ENCODE measurements at places on chromosomes 12 and 14.

DNA sequence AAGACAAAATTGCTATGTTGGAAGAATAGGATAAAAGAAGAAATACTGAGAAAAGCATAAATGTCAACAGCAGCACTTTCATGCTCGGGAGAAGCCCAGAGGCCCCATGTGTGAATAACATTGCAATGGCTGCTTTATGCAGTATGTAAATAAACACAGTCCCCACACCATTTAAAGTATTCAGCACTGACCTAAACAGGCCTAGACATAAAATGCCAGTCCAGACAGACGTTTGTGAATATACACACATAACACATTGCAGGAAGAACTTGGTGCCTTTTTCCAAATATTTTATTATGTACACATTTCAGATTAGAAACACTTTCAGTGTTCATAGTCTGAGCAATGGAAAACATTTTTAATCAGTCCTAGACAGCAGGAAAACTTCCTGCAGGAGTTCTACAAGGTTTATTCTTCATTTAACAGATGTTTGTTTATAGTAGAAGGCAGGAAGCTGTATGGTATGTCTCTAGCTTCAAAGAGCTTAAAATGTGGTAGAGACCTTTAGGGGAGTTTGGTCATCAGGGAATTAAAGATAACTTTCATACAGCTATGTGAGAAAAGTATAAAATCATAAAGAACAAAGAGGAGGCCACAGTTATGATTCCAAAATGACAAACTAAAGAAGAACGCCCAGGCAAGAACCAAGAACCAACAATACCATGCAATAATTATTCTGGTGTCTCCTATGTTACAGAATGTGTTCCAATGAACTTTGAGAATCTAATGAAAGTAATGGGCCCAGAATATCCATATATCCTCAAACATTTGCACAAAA is 30.6 kb upstream of the SLC38A2 start:
- DNase-seq, result no peak

DNA sequence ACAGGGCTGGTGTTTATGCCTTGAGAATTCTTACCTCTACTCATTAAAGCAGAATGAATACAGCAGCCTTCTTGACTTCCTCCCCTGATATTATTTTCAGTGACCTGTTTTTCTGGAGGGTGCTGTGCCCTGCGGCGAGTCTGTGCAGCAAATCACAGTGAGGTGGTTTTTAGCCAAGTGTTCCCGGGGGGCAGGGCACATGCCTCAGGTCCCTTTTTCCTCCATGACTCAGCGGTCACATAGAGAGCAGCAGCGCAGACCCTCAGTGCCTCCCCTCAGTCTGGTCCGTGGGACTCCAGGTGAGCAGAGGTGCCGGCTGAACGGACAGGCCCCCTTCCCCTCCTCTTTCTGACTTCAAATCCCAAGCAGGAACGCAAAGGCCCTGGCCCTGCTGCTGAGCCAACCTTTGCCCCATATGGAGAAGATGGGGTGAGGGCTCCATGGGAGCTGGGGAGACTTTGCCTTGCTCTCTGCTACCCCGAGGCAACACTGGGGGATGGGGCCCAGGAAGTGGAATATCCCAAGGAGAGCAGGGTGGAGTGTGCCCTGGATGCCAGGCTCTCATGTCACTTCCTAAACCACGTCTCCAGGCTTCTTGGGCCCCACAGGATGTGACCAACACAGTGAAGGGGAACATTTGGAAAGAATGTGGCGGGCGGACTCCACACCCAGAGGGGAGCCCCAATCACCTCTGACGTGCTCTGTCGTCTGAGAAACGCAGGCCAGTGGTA is 90.0 kb downstream of the DHRS2 start:
- no peak for DNase-seq

DNA sequence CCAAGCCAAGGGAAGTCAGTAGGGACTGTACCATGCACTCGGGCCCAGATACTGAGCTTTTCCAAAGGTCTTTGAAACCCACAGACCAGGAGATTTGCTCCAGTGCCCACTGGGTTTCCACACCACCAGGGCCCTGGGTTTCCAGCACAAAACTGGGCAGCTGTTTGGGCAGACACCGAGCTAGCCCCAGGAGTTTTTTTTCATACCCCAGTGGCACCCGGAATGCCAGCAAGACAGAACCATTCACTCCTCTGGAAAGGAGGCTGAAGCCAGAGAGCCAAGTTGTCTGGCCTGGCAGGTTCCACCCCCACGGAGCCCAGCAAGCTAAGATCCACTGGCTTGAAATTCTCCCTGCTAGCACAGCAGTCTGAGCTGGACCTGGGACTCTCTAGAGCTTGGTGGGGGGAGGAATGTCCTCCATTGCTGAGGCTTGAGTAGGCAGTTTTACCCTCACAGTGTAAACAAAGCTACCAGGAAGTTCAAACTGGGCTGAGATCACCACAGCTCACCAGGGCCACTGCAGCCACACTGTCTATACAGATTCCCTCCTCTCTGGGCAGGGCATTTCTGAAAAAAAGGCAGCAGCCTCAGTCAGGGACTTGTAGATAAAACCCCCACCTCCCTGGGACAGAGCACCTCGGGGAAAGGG is 793.7 kb downstream of the RPS29 start:
- no peak for DNase-seq

DNA sequence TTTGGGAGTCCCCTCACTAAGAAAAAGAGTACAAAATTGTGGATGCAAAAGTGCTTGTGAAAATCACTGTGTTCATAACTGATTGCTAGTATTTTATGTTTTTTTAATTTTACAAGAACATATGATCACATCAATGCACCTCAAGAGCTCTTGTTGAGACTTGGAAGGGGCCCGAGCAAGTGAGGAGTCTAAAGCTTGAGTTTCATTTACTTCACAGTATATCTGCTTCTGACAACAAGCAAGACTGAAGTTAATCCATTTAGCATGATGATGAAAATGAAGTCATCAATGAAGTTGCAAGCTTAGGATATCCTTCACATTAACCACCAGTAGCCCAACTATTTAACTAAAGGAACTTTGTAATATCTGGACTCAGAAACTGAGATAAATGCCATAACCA is 182.5 kb upstream of the DIO2 start:
- DNase-seq, result no peak

DNA sequence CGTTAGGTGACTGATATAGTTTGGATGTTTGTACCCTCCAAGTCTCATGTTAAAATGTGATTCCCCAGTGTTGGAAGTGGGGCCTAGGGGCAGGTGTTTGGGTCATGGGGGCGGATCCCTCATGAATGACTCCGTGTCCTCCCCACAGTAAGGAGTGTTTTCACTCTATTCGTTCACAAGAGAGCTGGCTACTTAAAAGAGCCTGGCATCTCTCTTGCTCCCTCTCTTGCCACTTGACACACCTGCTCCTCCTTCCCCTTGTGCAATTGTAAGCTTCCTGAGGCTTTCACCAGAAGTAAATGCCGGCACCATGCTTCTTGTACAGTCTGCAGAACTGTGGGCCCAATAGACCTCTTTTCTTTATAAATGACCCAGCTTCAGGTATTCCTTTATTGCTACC is 2.6 kb downstream of the IFI27L2 start:
- DNase-seq, result no peak
